ENCODE measurements at places on chromosomes 16 and 17.

GRCh38 chr17:64780096-64781013, 118.2 kb upstream of the SMURF2 start:
- no peak for DNase-seq

- peak; percentile 73 for DNase-seq
These were observed 30.0 kb downstream of the TBCD start for GRCh38 chr17:82781894-82782274.

DNA sequence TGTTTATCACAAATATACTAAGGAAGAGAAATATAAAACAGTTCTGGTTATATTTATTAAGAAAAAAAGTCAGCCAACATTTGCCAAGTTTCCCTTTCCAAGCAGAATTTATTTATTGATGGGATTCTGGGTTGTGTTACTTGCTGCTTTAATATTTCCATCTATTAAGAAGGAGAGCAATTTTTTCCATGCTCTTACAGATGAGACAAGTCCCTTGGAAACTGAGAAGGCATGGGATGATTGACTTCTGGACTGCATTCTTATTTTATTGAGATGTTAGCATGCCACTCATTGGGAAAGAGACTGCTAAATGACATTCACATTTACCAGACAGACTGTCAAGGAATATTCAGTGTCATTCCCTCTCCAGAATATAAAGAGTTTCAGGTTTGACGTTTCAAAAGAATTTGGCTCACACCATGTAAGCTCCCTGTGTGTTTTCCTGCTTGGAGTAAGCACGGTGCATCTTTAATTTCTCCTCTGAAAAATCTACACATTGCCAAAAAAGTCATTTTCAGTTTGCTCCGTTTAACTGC, 1565.2 kb upstream of the GOT2 start:
- DNase-seq: no peak

DNA sequence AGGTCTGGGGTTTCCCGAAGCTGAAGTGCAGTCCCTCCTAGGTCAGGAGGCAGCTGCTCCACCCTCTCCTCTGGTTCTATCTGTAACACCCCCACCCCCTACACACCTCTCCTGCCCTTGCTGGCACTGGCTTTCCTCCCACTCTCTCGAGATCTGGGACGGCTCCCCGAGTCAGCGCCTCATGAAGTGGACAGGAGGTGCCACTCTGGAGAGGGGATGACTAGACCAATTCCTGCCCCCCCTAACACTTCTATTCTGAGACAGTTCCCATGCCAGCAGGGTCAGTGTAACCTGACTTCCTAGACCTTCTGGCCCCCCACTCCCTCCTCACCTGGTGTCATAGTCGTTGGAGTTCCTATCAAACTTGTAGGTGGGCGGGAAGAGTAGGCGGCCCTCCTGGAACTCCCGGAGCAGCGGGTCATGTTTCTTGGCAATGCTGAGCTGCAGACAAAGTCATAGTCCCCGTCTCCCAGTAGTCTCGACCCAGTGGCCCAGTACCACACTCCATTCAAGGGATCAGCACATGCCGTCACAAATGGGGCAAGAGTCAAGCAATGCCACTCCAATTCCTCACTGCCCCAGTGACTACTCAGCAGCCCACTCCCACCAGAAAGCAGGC, 9.7 kb downstream of the INPP5K start:
- DNase-seq: no peak

DNA sequence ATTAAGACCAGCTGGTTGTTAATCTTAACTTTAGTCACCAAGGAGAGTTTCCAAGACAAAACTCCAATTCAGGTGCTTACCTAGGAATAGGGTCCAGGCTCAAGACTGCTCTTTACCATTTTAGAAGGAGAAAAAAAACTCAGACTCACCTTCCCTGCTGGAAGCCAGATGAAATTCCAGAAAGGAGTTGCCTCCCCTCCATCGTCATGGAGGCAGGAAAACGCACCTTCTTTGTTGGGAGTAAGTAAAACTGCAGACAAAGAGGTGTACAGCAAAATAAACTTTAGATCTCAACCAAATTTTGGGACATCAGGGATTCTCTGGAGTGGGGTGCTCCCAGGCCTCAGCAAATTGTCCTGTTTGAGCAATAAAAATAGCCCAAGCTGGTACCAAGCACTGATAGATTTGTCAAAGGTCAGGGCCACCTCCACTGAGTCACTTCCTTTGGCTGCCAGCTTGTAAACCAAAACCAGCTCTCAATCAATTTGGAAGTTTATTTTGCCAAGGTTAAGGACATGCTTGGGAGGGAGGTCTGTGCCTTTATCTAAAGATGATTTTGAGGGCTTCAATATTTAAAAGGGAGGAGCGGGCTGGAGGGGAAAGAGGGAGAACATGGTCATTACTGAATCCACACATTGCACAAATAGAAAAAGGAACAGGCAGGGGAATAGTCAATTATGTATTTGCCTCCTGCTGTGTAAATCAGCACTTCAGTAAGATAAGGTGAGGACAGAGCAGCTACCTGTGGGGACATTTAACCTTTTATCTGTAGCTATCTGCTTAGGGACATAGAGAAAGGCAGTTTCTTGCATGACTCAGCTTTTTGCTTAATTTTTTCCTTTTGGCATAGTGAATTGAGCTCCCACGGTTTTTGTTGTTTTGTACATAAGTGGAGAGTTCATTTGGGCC, 1.5 kb upstream of the ALDH3A2 start:
- no peak for DNase-seq

DNA sequence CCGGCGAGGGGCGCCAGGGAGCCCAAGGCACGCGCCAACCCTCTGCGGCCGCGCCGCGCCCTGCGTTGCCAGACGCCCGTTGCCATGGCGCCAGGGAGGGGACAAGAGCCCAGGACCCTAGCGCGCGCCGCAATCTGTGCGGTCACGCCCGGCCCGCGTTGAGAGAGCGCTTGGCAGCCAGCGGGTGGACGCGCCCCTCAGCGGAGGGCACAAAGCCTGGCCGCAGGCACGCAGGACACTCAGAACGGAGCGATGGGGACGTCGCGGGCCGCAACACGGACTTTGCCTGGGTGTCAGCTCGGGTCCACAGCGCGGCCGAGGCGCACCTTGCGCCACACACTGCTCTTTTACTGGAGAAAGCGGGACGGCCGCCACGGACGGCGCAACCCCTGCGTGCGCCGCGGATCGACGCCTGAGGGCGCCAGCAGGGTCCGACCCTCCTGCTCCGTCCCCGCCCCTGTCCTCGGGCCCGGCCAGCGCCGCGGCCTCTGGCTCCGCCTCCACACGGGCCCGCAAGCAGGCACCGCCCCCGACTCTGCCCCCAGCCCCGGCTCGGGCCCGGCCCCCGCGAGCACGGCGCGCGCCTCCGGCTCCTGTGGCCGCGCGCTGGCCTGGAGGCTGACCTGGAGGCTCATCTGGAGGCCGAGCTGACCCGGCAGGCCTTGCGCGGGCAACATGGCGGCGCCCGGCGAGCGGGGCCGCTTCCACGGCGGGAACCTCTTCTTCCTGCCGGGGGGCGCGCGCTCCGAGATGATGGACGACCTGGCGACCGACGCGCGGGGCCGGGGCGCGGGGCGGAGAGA, at the start of gene GFER:
TSS of gene GFER (plus strand) at position 650 of the 803 bp plus-strand sequence. CDS start at position 676, 26 bp downstream.
- DNase-seq: peak; percentile 86

GRCh38 chr16:89863741-89864526, 9.5 kb upstream of the TCF25 start:
- DNase-seq: no peak

GRCh38 chr17:39360537-39360936, 40.9 kb downstream of the FBXL20 start:
- no peak for DNase-seq

- DNase-seq: no peak
These were observed 812 bp upstream of the MYOCD start for GRCh38 chr17:12664894-12665262.

GRCh38 chr17:54900457-54901229, at the start of gene TOM1L1:
TSS of gene TOM1L1 (plus strand) at chr17:54900852. CDS start at chr17:54900866, 14 bp downstream.
- DNase-seq: peak; percentile 79

DNA sequence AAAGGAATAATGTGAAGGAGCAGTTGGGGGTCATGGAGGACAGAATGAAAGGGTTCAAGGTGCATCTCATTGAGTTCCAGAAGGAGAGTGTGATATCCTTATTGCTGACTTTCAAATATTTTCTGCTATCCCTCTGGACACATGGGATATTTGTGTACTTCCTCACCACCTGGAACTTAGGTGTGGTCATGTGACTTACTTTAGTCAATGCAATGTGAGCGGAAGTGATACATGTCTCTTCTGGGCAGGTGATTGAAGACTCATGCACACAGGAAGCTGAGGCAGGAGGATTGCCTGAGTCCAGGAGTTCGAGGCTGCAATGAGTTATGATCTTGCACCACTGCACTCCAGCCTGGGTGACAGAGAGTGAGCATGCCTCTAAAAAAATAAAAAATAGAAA, 36.7 kb upstream of the TANC2 start:
- DNase-seq: no peak

DNA sequence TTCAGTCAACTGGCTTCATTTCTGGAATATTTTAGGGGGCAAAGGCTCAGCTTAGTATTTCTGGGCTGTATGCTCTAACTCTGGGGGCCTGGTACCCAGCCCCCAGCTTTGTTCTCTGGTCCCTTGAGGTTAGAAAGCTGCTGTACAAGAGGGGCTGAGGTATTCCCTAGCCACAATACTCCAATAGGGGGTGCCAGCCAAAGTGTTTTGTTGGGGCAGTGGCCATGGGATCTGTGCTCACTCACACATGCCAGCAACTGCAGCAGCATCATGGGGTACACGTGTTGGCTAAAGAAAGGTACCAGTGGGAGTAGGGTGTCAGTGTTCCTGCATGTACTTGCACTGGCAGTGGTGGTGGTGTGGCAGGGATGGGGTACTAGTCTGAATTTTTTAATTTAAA, 257.3 kb downstream of the CA10 start:
- no peak for DNase-seq

- no peak for DNase-seq
These were observed 38.5 kb downstream of the PIEZO1 start for GRCh38 chr16:88746506-88746905.

GRCh38 chr16:1924095-1924494, 5.9 kb upstream of the HS3ST6 start:
- DNase-seq: no peak

- no peak for DNase-seq
These were observed 10.7 kb upstream of the SNTB2 start for GRCh38 chr16:69176033-69176800.

GRCh38 chr16:48575471-48576050, 34.4 kb downstream of the N4BP1 start:
- DNase-seq: no peak

DNA sequence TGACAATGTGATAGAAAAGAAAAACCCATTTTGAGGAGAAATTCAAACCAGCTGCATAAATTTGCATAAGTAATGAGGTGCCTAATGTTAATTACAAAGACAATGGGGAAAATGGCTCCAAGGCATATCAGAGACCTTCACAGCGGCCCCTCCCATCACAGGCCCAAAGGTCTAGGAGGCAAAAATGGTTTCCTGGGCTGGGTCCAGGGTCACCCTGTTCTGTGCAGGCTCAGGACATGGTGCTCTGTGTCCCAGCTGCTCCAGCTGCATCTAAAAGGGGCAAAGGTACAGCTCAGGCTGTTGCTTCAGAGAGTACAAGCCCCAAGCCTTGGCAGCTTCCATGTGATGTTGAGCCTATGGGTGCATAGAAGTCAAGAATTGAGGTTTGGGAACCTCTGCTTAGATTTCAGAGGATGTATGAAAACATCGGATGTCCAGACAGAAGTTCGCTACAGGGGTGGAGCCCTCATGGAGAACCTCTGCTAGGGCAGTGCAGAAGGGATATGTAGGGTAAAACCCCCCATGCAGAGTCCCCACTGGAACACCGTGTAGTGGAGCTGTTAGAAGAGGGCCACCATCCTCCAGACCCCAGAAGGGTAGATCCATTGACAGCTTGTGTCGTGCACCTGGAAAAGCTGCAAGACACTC, 40.6 kb downstream of the IKZF3 start:
- DNase-seq: no peak

DNA sequence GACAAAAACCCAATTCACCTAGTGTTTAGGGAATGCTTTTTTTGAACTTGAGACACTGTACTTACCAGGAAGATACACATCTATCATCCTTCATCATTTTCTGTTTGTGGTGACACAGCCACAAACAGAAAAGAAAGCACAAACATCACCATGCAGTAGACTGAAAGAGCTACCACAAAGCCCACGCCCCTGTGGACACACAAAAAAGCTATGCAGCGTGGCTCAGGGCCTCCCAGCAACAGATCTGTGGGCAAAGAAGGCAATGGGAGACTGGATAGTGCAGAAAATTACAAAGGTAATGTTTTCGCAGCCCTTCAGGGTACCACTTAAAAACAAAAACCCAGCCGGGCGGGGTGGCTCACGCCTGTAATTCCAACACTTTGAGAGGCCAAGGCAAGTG, 9.6 kb downstream of the COTL1 start:
- no peak for DNase-seq

GRCh38 chr16:65666132-65666941, 544.5 kb upstream of the CDH11 start:
- no peak for DNase-seq

DNA sequence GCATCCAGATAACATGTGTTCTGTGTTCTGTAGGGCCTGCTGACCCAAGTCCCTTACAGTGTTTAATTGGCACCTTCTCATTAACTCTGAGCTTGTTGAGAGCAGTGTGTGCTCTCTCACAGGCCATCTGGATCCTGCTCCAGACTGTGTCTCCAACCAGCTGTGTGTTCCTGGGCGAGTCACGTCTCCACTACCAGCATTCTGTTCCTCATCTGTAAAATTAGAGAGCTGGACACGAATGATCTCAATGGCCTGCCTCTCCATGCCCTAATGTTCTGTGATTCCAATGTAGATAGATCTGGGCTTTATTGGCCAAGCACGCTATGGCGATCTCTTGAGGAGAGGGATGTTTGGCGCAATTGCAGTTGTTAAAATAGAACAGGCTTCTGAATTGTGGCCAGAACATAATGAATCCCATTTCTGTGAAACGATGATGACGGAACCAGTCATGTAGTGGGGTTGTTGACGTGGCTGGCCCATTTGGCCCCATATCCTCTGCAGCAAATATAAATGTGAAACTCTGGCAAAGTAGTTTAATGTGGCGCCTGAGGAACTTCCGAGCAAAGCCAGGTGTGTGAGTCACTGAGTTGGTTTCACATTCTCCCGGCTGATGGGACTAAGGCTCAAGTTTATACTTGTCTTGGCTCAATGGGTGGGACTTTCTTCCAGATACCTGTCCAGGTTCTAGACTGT, 22.2 kb downstream of the TBX4 start:
- no peak for DNase-seq

- no peak for DNase-seq
These were observed 17.5 kb downstream of the NDUFAF8 start for GRCh38 chr17:81256616-81257015.

GRCh38 chr17:79595471-79595870, 15.4 kb downstream of the RBFOX3 start:
- DNase-seq: no peak

- no peak for DNase-seq
These were observed 52.8 kb downstream of the NTN1 start for GRCh38 chr17:9074131-9074530.

- DNase-seq: no peak
These were observed 120.9 kb downstream of the CMIP start for GRCh38 chr16:81565321-81566028.

Data from HAP-1 (cell line).